ENCODE measurements at places on chromosomes 12 and 14. TPM values are rescaled to one million over a fixed set of nuclear protein-coding genes. Genes with fewer than 3 reads are reported as not detected.
A peak's percentile ranks its signal among the peaks of the same experiment; 100 is the strongest.

DNA sequence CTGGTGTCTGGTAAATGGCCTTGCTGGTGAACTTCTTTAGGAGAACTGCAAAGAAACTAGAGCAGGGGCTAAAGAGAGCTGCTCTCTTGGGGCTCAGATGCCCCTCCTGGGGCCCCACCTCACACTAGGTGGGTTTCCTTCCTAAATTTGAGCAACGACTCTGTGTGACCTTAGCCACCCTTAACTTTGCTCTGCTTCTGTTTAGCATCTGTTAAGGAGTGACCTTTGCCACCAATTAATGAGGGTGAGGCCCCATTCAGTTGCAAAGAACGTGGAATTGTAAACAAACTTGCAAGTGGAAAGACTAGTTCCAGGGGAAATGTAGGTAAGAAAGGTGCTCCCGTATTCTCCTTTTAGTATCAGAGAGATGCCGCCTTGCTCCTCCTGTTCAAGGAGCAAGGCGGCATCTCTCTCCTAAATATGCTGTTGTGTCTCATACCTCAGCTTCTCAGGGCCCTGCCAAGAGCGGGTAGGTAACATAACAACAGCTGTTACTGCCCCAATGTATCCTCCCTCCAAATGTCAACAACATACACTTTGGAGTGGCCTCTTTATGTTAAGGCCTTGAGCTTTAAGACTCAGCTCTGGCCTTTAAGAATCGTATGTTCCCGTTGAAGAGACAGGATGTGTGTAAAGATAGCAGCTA lies 77.6 kb upstream of the FUT8 start:
- no peak for DNase-seq

DNA sequence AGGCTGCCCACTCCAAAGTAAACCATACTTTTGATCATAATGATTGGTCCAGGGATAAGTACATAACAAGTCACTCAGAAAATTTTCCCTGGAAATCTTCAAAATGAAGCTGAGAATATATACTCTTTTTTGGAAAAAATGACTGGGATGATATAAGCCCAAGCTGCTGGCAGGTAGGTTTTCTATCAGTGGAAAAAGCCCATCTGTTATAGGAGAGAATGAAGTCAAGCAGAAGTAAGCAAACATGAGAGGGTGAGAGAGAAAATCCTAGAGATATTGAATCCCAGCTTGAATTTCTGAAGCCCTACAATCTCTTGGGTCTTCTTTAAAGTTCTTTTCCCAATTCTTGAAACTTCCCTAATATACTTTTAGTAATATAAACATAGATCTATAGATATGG lies 37.3 kb upstream of the ZDHHC17 start:
- no peak for DNase-seq

- peak; percentile 20 for DNase-seq
These were observed 5.2 kb downstream of the KRT84 start for GRCh38 chr12:52380271-52380694.

DNA sequence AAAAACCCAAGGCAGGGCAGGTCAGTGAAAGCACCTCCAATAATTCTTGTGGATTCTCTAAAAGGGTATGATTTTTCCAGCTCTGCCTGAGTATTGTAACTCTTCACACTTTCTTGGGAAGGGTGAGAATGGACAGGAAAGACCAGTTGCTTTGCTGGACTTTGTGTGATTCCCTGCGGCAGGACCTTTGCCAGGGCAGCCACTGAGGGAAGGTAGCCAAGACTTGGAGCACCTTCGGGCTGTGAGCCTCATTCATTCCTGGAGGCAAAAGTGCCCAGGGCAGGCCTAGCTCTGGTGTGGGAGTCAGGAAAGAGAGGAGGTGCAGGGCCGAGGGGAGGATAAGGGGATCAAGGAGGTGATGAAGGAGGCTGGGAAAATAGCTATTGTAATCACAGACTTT lies 80.2 kb downstream of the VCPKMT start:
- no peak for DNase-seq

GRCh38 chr12:109950625-109951024 lies 45.5 kb downstream of the GIT2 start:
- no peak for DNase-seq

DNA sequence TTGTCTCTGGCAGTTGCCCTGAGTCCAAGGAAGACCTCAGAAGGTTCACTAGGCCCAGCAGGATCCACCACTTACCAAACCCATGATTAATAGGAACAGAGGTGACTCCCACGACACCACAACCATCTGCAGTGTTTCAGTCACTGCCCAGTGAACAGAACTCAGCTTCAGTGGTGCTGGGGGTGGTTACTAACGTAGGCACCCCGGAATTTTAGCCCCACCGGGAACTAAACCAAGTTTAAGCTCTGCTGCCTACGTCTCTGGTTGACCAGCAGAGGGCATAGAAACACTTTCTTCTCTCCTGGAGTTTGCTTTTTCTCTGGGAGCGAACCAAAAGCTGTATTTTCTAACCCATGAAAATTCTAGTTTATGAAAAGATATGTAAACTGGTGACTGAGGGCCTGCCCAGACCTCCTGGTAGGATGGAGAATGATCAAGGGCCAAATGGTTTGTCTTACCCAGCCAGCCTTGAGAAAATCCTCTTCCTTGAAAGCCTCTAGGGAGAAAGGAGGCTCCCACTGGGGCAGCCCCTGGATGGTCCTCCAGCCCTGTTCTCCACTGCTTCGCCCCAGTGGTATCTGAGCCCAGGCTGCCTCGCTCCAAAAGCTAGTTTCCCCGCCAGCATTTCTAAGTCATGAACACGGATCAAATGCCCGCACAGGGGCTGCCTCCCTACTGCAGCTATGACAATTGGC lies 379.8 kb downstream of the DPF3 start:
- peak; percentile 42 for DNase-seq

DNA sequence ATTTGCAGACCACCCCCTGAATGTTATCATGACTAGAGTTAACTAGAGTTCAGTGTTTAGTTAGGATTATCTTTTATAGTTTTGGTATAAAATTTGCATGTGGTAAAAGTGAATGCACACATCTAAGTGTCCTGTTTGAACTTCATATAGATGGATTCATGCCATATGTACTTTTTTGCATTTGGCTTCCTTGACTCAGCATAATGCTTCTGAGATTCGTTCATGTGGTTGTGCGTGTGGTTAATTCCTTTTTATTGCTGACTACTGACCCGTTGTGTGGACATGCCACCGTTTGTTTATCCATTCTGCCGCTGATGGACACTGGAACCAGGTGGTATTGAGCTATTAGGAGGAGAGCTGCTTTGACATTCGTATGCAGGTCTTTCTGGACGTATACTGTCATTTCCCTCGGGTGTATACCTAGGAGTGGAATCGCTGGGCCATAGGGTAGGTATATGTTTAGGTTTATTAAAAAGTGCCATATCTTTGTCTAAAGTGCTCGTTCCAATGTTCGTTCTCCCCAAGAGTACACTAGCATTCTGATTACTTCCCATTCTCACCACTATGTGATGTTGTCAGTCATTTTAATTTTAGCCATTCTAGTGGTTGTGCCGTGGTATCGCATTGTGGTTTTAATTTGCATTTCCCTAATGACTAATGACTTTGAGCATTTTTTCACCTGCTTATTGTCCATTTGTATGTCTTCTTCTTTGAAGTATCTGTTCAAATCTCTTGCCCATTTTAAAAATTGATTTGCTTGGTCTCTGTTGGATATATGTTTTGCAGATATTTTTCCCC lies 37.7 kb downstream of the RIN3 start:
- DNase-seq = no peak

DNA sequence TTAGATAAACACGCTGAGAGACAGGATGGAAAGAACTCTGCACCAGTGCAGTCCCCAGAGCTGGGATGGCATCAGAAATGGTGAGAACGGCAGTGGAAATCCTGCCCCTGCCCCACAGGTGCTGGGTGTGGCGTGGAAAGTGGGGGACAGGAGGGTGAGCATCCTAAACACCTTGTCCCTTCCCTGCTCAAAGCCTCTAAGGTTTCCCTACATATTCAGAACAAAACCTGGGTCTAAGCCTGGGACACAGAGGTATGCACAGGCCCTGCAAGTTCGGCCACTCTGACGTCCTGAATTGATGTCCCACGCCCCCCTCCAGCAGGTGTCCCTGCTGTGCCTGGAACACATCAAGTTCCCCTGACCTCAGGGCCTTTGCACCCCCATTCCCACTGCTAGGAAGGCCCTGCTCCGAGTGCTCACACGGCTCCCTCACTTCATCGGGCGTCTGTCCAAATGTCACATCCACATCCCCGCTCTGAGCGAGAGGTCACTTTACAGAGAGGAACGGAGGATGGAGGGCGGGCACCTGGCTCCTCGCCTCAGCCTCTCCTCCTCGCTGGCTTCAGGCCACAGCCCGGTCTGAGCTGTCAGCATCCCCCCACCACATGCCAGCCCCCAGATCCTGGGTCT lies 38.5 kb upstream of the SFSWAP start:
- no peak for DNase-seq

DNA sequence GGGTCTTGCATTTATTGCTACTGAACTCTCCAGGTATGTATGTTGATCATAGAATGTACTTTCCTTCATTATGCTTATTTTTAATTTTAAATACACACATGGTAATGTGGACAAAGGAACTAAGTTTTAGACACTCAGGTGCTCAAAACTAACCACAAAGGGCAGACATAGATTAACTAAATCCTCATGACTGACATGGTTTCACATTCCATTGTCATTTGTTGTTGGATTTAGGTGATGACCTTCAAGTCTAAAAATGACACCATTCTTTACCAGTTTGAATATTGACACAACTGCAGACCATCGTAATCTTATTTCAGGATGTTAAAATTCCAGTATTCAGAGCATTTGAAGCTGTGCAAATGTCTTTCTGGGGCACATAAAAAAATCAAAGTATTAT lies 128.4 kb downstream of the BBS10 start:
- DNase-seq = no peak

- DNase-seq = no peak
These were observed 925 bp downstream of the CLEC2A start for GRCh38 chr12:9931245-9931644.

- DNase-seq = peak; percentile 87
These were observed 117.2 kb downstream of the NUAK1 start for GRCh38 chr12:106021516-106021915.

DNA sequence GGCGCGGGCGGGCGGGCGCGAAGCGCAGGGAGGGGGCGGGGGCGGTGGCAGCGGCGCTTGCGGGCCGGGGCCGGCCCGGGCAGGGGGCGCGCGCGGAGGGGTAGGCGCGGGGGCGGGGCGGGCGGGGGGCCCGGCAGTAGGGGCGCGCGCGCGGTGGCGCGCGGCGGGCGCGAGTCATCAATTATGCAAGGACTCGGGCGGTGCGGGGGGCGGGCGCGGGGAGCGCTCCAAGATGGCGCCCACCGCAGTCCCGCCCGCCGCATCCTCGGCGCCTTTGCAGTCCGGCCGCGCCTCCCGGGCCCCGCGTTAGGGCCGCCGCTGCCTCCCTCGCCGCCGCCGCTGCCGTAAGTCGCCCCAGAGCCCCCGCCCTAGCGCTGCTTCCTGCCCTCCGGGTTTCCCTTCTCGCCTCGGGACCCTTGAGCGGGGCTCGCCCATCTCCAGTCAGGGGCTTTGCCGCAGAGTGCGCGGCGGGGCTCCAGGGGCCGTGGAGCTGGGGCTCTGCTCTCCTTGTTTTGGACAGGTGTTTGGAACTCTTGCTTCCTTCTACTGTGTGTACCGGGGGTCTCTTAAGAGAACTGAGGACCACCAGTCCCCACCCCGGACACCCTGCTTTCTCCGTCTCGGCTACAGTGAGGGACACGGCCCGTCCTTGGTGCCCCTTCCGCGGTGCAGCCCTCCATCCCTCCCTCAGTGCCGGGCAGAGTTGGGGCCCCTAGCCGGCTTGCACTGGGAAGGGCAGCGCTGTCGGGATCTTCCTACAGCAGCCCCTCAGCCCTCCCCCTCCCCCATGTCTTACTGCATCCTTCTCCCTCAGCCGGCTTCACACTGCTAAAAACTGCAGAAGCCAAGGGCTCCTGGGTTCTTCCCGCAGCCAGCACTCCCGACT lies at the start of gene SCN8A:
SCN8A (plus strand) TSS at position 218 of the 886 bp plus-strand sequence. CDS start 71,585 bp downstream, outside the sequence.
- DNase-seq = peak; percentile 24

DNA sequence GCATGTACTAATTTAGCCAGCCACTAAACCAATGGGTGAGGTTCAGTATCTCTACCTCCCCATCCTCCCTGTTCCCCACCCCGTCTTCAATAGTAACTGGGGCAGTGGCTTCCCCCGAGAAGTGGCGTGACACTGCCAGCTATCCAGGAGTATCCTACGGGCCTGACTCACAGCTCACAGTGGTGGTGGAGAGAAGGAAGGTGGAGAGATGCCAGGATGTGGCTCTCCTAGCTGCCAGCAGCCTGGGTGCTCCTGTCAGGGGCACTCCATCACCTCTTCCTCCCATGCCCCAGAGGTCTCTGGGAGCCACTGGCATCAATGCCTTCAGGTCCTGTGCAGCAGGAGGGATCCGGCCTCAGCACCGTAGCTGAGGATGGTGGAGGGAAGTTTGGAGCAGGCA lies 49.0 kb downstream of the TSPAN11 start:
- no peak for DNase-seq

DNA sequence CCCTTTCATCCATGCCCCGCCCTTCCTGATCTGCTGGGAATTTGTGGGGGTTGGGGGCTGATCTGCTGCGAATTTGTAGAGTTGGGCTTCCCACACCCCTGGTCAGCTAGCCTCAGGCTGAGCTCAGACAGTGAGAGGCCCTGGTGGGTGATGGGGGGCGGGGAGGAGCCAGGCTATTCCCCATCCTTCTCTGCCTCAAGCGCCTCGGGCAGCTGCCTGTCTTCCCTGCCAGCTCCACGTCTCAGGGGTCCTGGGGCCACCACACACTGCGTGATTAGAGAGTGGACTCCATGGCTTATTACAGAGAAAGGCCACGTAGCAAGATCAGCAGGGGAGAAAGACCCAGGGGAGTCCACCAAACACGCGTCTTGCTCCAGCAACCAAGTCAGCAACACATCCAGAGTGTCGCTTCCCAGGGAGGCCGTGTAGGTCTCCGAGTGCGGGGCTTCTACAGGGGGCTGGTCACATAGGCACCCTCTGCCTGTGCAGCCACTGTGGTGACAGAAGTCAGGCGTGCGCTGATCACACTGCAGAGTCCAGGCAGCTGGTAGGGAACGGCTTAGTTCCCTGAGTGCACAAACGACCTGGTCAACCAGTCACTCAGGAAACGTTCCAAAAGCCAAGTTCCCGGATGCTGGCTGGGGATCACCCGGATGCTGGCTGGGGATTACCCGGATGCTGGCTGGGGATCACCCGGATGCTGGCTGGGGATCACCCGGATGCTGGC lies 254.4 kb upstream of the SFSWAP start:
- no peak for DNase-seq

- DNase-seq = peak; percentile 74
These were observed 125.9 kb upstream of the ATF1 start for GRCh38 chr12:50637870-50638481.

DNA sequence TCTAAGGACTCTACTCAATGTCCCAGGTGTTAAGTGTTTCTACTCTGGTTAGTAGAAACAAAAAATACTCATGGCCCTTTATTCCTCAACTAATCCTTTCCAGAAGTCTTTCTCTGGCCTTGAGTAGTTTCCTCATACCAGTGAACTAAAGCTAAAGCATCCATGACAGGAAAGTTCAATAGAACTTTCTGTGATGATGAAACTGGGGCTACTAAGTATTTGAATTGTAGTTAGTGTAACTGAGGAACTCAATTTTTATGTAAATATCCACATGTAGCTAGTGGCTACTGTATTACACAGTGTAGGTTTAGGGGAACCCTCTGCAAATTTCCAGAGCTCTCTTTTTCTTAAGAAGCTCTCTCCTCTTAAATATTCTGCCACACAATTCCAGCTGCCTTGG lies 63.7 kb downstream of the R3HDM2 start:
- no peak for DNase-seq

GRCh38 chr12:54611715-54612149 lies 23.0 kb downstream of the LACRT start:
- DNase-seq = no peak

Gene PUS7L
- total RNA-seq = 11.4 TPM

Gene IGFBP6
- total RNA-seq = 11.6 TPM

Gene PTCSC3
- not detected for total RNA-seq

Gene LRRC10
- not detected for total RNA-seq

Gene CLEC4D
- not detected for total RNA-seq

Gene RERG
- total RNA-seq = not detected

All from endothelial cell of umbilical vein (primary cell).